OCI-M1 (cell line): ENCODE measurements at places on chromosomes 5 and 9.

DNA sequence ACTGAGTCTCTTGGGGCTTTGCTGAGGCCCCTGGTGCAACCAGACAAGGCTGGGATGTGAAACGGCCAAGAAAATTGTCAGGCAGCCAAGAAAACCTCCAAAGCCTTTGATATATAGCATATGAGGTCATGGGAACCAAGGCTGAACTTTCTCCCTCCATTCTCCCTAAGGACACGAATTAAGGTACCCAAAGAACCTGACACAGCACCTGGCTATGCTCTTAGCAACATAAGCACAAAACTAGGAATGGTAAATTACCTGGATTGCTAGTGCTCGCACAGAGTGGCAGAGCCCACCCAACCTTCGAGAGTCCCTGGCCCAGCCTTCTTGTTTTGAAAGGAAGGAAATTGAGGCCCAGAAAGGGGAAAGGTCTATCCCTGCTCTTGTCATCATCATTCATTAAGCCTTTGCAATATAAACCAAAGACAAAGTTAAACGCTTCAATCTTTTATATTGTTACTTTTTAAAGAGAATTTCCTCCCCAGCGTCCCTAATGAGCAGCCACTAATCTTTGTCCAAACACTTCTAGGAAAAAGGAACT is 220.0 kb upstream of the NR4A3 start:
- DNase-seq, result peak; percentile 30

DNA sequence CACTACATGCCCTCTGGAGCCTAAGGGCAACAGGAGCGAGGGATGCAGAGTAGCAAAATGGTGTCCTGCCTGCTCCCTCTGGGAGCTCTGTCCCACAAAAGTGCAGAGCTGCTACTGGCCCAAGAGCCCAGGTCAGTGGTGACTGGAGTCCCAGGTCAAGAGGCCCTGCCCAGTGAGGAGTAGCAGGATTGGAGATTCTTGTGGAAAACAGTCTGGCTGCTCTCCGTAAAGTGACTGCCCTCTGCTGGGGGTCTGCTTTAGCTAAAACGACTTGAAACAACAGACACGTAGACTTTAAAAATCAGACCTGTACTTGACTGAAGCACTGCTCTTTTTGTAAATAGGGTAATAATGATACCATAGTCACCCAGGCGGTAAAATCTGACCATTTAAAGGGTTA is 917.0 kb downstream of the MAT2B start:
- DNase-seq, result no peak

- peak; percentile 90 for DNase-seq
These were observed 445.0 kb upstream of the PIK3R1 start for GRCh38 chr5:67770431-67771025.

GRCh38 chr9:134594078-134594941 is 47.3 kb upstream of the COL5A1 start:
- no peak for DNase-seq

- DNase-seq, result no peak
These were observed 17.1 kb upstream of the PLPP1 start for GRCh38 chr5:55551904-55552303.

DNA sequence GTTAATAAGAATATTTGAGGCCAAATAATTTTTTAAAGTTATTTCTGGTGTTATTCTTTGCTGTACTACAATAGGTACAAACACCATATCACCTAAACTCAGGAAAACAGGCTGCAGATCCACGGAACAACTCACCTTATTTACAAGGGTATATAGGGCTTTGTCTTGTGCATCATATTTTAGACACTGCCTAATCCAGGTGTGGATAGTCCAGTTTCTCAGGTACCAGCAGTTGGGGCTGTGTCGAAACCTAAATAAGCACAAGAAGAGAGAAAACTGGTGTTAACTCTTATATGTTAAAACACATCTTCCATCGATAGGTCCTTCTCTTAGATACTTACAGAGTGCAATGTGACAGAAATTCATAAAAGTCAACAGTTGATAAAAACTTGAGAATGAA is 82.2 kb downstream of the MRPS27 start:
- DNase-seq, result no peak

DNA sequence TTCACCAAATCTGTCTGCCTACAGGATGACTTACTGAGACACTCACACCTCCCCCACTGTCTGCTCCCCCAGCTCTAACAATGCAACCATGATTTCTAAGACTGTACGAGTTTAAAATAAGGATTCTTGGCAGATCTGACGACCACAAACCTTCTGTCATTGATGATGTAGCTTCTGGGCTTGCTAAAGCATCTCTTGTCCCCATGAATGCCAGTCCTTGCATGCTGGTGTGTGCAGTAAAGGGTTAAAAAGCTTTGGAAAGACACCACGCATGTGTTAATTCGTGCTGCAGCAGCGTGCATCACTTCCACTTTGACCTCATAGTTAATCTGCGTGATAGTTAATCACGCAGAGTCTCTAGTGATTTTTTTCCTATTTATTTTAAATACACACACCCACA is 411 bp upstream of the GABRG2 start:
- DNase-seq, result no peak

DNA sequence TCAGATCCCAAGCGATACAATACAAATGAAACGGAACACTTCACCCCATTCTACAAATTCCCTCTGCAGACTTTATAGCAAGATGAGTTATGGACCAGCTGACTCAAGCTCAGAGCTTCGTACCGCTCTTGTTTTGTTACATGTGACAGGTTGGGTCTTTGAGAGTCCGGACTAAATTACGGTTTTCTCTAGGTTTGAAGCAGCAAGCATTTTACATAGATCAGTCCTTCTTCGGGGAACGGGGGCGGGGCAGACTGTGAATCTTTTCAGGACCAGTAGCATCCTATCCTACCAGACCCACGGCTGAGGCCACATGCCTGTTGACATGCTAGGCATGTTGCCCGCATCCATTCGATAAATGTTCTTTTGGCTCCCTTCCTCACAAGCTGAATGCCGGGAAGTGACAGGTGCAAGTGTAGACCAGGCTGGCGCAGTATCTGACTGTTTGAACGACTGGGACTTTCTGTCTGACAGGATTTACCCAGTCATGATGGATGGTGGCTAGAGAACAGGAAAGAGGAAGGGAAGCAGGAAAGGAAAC is 811.0 kb upstream of the GRAMD2B start:
- DNase-seq, result no peak

GRCh38 chr5:174698156-174698555 is 26.2 kb upstream of the MSX2 start:
- DNase-seq, result peak; percentile 1

- DNase-seq, result peak; percentile 78
These were observed 8.7 kb downstream of the SERINC5 start for GRCh38 chr5:80246995-80247729.

DNA sequence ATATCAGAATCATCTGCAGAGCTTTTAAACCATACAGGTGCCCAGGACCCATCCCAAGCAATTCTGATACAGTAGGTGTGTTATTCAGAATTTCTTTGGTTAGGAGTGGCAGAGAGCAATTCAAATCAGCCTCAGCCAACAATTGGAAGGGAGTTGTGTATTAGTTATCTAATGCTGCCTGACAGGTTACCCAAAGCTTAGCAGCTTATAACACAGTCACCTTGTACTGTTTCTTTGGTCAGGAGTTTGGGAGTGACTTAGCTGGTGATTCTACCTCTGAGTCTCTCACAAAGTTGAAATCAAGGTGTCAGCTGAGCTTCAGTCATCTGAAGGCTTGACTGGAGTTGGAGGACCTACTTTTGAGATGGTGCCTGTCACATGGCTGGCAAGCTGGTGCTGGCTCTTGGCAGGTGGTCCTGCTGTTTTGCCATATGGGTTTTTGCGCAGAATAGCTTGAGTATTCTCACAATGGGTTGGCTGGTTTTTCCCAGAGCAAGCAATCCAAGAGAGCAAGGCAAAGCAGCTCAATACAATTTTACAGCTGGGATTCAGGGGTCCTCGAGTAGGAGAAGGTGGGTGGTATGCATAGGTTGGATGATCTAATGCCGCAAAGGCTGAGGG is 18.7 kb upstream of the CARNMT1 start:
- no peak for DNase-seq

DNA sequence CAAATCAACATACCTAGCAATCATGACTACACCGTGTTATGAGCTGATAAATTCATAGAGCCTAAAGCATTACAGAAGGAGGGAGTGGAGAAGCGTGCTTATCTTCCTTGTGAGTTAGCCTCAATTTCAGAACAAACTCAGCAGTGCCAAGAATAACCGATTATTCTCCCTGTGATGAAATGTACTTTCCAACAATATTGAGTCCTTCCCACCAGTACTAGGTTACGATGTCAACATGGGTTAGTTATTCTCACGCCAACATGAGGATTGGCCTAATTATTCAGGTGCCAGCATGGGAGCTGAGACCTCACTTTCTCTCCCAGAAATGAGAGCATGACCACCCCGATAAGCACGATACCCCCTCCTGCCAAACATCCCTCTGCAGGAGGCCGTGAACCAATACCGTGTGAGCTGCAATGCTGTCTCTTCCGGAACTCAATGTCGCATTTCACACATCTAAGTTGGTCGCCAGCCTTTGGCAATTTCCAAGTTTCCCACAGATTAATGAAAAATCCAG is 193.7 kb downstream of the ENC1 start:
- no peak for DNase-seq
